RPMI7951 (cell line): ENCODE measurements at places on chromosomes 16 and 17. TPM values are rescaled to one million over a fixed set of nuclear protein-coding genes. Genes with fewer than 3 reads are reported as not detected.

Gene TNFRSF17
- total RNA-seq, result 0.48 TPM in 1 of 2 replicates, not detected in the other

Gene SYCE1L
- not detected in 2 replicates for total RNA-seq

Gene SPATA2L
- 9.5 and 15.1 TPM in 2 replicates for total RNA-seq

Gene CALB2
- 1.2 and 3.2 TPM in 2 replicates for total RNA-seq

Gene VMO1
- 0.96 and 1.3 TPM in 2 replicates for total RNA-seq

Gene KRT222
- total RNA-seq, result not detected in 2 replicates

DNA sequence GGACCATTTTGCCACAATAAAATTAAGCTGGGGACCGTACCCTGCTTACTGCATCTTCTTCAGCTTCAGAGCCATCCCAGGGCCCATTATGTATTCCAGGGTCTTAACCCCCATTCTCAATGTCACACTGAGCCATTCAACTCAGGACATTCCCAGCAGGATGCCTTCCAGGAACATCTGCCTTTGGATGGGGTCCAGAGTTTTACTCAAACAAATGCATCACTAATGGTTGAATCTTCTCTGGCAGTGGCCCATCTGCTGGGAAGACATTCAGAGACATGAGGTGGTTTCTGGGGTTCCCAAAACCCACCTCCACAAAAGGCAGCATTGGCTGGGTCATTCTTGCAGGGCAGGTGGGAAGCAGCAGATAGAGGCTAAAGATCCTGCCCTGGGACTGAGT, 3.4 kb upstream of the SEC14L5 start:
- peak; percentile 25 for DNase-seq

- DNase-seq, result no peak
These were observed 38.6 kb downstream of the LITAFD start for GRCh38 chr16:8920645-8921346.

DNA sequence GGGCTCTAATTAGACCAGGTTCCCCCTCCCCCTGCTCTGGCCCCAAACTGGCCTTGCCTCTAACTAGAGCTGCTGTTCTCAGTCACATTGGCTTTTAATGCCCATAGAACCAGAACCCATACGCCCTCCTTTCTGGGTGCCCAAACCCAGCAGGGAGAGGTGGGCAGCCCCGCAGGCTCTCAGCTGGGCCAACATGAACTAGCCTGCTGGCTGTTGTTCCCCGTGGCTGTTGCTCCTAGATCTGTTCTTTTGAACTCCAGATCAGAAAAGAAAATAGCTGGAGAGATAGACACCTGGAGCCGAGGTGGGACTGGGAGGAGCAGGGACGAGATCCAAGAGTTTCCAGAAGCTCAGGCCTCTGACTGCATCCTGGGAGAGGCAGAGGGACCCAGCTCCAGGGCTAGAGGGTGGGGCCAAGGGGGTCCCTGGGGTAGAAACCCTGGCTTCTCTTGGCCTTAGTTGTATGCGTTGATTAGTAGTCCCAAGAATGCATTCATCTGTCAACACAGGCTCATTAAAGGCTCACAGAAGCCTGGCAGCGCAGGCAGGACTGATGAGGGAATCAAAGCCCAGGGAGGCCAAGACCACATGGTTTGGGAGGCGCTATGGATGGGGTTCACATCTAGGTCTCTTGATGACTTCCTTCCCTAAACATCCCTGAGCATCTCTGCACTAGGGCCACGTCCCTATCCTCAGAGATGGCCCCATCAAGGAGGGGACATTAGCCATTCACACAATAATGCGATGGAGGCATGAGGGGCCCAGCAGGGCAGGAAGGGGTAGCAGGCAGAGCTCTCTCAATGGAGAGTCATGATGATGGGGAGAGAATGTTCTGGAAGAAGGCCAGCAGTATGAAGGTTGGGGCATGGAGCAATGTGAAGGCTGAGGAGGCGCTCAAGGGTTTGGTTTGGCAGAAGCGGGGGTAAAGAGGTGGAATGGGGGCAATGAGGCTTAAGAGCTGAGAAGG, 1.3 kb upstream of the CPSF4L start:
- DNase-seq, result no peak

DNA sequence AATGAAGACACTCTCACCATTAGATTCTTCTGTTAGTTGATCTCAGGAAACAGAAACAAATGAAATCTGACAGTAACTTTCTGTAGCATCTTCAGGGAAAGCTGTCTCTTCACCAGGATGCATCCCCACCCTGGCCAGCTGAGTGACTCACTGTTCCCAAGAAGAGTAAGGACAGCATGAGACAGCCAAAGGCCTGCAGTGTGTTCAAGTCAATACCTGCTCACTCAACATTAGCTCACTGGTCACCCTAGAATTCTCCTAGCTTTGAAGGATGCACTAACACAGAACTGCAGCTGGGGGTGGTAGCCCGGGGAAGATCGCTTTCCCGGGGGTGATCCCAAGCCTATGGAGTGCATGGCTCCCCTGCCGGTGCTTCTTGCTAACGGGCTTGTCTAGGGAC, 28.2 kb upstream of the CLEC18B start:
- DNase-seq, result peak; percentile 79

GRCh38 chr16:56880176-56880575, 15.2 kb downstream of the SLC12A3 start:
- DNase-seq, result no peak

DNA sequence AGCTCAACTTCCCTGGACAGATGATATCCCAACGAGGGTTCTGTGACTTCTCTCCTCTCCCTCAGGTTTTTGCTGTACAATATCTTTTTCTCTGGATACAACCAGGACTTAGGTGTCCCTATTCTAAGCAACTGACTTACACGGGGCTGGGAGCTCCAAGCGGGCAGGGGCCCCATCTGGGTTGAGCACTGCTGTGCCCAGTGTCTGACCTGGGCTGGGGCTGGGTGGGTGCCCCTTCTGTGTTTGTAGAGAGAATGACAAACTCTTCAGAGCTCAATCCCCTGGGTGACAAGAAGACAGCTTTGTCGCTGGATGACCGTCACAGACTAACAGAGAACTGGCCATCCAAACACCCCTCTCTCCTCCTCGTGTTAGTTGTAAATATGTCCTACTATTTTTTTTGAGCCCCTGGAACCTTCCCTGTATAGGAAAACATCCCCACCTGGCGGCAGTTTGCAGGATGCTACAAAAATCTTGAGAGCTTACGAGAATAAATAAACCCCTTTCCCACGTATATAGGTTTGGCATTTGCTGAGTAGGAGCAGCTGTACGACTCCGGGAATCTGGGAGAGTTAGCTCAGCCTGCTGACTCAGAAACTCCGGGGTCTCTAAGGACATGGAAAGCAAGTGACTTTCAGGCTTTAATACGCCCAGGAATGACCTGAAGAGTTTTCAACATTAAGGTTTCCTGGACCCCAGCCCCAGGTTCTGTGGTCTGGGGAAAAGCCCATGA, 23.7 kb upstream of the RCVRN start:
- DNase-seq, result no peak

- DNase-seq, result no peak
These were observed 551 bp downstream of the WDR81 start for GRCh38 chr17:1724869-1725641.

GRCh38 chr17:72407931-72408330, 287.1 kb downstream of the SOX9 start:
- DNase-seq, result peak; percentile 26

DNA sequence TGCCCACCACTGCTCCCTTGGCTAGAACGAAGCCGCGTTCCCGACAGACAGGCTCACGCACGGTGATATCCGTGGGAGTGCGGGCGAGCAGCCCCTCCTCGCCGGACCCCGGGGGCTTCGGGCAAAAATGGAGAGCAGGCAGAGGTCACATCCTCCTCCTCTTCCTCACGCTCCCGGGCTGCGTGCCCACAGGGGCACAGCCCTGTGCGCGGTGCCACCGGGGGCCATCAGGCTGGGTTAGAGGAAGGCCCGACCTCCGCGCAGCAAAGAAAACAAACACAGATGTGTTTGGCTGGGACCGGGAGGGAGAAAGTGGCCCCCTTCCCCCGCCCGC, 519 bp upstream of the NTN1 start:
- no peak for DNase-seq

DNA sequence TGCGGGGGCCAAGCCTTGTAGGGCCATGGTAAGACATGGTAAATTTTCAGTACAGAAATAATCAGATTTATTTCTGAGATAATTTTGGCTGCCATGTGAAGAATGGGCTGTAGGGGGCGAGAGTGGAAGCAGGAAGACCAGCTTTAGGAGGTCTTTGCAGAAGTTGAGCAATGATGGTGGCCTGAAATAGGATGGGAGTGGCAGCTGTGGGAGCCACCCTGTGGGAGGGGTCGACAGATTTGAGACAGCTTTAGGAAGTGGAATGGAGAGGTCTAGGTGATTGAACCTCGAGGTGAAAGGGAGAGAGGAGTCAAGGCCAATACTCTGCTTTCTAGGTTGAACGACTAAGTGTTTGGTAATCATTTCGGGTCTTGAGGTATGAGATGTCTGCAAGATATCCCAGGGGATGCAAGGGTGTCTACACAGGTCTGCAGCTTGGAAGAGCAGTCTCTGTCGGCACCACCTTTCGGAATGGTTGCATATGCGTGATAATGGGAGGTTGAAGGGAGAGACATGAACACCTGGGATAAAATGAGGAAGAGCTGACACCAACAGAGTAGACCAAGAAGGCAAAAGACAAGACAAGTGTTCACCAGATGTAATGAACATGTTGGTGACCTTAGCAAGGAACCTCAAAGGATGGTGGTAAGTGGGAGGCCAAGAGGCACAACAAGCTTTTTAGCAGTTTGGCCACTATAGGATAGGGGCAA, 4.2 kb upstream of the ATXN7L3 start:
- peak; percentile 47 for DNase-seq

DNA sequence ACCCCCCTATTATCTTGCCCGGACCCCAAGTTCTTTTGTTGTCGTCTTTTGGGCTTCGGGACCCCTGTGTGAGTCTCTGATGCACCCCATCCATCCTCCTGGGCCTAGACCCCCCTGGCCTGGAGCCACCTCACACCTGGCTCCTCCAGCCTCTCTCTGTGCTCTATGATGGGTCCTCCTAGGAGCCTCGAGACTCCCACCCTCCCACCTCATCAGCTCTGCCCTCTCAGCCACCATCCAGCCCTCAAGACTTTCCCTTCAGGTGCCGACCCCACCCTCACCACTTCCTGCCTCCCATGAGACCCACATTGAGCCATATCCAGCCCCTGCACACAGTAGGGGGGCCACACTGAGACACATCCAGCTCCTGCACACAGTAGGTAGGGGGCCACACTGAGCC, 8.7 kb upstream of the ATP2A3 start:
- DNase-seq, result no peak

DNA sequence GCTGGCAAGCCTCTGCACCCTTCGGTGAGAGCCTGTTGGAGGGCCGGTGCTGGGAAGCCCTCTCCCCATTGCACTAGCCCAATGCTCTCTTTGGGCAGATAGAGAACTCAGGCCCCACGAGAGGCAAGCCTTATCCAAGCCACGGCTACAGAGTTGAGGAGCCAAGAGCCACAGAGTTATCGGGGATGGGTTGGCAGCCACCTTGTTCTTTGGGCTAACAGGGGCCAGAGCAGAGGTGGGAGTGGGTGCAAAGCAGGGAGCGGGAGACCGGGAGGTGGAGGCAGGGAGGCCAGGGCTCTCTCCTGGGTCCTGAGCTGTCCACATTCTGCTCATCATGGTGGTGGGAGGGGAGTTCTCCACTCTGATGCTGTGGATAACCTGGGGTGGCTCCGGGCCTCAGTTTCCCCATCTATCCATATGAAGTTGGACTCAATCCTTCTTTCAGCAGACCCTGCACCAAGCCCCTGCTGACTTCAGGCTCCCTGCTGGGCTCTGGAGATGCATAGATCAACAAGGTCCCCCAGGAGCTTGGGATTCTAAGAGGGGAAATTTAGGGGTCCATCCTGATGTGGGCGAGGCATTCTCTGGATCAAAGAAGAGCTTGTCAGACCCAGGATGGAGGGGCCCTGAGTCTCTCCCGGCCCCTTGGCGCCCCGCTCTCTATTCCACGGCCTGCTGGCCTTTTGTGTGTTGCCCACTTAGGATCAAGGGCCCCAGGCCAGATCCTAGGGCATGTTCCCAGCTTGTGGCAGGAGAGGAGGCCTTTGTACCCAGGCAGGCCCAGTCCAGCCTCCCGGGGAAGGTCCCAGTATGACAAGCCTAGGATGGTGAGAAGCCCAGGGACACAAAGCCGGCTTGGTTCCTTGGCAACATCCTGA, 557 bp upstream of the CX3CL1 start:
- DNase-seq, result no peak

DNA sequence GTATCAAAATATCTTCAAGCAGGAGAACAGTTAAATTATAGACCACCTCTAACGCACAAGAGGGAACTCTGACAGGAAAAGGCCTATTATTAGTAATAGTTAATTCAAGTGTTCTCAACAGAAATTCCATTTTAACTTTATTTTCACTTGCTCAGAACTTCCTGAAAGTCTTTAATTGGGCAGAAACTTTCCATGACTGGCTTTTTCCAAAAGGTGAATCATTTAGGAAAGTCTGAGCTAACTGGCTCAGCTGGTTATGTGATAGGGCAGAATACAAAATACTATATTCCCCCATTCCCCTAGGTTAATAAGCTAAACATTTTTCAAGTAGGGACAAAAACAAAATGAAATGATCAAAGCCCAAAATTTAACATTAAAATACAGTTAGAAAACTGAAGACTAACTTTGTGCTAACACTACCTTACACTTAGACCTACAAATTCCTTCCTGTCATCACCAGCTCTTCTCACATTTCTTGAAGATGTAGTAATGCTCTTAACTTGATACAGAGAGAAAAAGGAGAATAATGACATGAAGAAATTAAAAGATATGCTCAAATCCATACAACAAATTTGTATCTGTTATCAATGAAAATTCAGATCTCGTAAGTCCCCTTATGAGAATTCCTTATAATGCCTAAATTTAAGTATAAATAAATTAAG, 31.0 kb downstream of the CFDP1 start:
- peak; percentile 19 for DNase-seq

- DNase-seq, result no peak
These were observed 159.9 kb downstream of the HS3ST3A1 start for GRCh38 chr17:13441873-13442272.
